ENCODE measurements at places on chromosomes 3 and 15. TPM values are rescaled to one million over a fixed set of nuclear protein-coding genes. Genes with fewer than 3 reads are reported as not detected.

The PRKAR2A gene
- 24.5 TPM for total RNA-seq

The ZFYVE19 gene
- total RNA-seq = 13.2 TPM

The GLDN gene
- 16.6 TPM for total RNA-seq

The MYL3 gene
- total RNA-seq = 0.08 TPM

The TMEM158 gene
- 8.7 TPM for total RNA-seq

Measured in smooth muscle cell of the coronary artery (primary cell).